ENCODE measurements at places on chromosomes 2 and 18.

GRCh38 chr18:995629-996028 is 91.0 kb downstream of the ADCYAP1 start:
- no peak for DNase-seq

DNA sequence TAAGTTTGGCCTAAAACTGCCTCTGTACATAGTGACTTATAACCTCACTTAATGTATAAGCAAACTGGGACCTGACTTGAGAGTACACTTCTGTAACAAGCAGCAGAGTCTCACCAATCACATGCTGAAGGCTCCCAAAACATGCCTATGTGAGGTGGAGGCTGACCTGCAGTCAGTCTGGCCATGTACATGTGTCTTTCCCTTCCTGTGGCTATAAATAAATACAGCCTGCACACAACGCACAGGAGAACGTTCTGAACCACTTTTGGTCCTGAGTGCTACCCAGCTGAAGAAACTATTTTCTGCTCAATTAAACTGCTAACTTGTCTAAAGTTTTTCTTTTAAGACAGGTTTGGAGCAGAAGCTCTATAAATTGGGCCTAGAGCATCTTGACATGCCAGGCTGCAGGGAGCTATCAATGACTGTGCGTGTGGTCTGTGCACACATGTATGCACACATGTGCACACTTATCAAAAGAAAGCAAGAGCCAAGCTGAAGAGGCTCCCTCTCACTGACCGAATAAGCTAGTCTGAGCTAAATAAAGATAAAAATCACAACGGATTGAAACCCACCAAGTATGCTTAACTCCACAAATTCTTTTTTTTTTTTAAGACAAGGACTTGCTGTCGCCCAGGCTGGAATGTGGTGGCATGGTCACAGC is 15.0 kb downstream of the RNASEH1 start:
- DNase-seq, result no peak

DNA sequence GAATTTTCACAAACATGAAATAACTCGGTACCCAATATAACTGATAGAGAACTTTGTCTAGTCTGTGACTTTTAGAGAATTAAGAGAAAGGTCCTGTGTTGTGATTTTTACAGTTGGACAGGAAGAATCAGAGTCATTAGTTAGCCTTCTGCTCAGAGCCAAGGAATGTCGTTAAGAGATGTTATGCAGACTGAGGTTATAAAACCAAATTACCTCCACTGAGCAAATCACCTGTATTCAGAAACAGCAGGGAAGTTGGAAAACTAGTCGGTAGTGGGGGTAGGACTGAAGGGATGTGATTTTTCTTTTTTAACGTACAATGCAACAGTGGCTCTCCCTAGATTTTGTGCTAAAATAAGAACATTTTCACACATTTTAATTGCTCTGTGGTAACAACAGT is 18.5 kb downstream of the TANK start:
- no peak for DNase-seq

GRCh38 chr2:240213476-240214421 is 73.3 kb upstream of the OTOS start:
- no peak for DNase-seq

- no peak for DNase-seq
These were observed at the start of gene SCTR for GRCh38 chr2:119523952-119524694. SCTR (minus strand) TSS chr2:119524483; CDS start chr2:119524226, 257 bp downstream.

GRCh38 chr18:57737400-57738060 is 65.6 kb downstream of the ATP8B1 start:
- no peak for DNase-seq

GRCh38 chr2:241003047-241003360 is 4.6 kb downstream of the SNED1 start:
- DNase-seq, result no peak

Data from stimulated activated CD4-positive, alpha-beta T cell treated with anti-CD3 and anti-CD28 coated beads, Interleukin-15, amount 100 ng/mL, for 1 hour (primary cell).